H7 (cell line): ENCODE measurements at places on chromosomes 7 and 10. TPM values are rescaled to one million over a fixed set of nuclear protein-coding genes. Genes with fewer than 3 reads are reported as not detected.
A peak's percentile ranks its signal among the peaks of the same experiment; 100 is the strongest.

DNA sequence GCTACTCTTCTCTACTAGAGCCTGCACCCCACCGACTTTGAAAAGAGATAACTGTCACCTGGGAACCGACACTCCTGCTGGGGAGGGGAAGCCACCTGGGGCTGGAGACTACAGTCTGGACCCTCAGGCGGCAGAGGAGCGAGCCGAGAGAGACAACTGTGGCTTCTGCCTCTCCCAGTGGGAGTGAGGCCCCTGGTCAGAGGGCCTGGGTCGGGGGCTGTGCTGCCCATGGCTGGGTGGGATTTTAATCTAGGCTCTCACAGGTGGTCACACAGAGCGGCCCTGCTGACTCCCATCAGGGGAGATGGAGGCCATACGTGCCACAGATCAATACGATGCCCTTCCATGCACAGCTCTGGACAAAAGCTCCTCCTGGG lies 372.1 kb downstream of the DNAJB6 start:
- DNase-seq: no peak

PTPN20 gene
- not detected in 2 replicates for total RNA-seq

DNA sequence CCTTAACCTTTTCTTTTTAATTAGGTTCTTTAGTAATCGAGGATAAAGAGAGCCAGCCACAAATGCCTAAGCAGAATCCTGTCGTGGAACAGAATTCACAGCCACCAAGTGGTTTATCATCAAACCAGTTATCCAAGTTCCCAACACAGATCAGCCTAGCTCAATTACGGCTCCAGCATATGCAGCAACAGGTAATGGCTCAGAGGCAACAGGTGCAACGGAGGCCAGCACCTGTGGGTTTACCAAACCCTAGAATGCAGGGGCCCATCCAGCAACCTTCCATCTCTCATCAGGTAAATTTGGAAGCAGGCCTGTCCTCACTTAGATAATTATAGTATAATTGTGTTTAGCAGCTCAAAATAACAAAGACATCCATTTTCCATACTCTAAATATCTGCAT lies 94.6 kb downstream of the TRIM24 start:
- DNase-seq: no peak

- DNase-seq: no peak
These were observed 144.1 kb downstream of the DLG5 start for GRCh38 chr10:77782328-77783061.

SLC18A3 gene
- total RNA-seq: not detected in 2 replicates

DNA sequence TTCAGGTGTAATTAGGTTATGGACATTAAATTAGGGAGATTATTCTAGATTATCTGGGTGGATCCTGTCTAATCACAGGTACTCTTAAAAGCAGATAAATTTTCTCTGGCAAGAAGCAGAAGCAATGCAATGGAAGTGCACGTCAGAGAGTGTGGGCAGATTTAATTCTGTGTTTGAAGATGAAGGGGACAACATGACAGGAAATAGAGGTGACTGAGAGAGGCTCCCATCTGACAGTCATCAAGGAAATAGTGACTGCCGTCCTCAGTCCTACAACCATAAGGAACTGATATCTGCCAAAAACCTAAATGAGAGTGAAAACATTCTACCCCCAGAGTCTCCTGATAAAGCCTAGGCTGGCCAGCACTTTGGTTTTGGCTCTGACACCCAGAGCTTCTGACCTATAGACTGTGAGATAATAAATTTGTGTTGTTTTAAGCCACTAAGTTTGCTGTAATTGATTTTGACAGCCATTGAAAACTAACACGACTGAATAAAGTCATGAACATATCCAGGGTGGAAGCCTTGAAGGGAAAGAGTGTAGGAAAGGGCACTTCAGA lies 30.5 kb upstream of the DDX50 start:
- no peak for DNase-seq

- no peak for DNase-seq
These were observed 85.6 kb downstream of the HECW1 start for GRCh38 chr7:43198016-43198415.

SLC26A4 gene
- total RNA-seq: 0.04 TPM in 1 of 2 replicates, not detected in the other

- DNase-seq: peak; percentile 42
These were observed 277.0 kb downstream of the GFRA1 start for GRCh38 chr10:115996031-115996430.
